A549 treated with ZK216348 at 1 μM for 4 hours (cell line): ENCODE measurements at places on chromosomes 3 and 15. TPM values are rescaled to one million over a fixed set of nuclear protein-coding genes. Genes with fewer than 3 reads are reported as not detected.

Gene SCAMP5
- 9.3 to 13.3 TPM (median 11.7 TPM) in 5 replicates for total RNA-seq

Gene SOX14
- total RNA-seq, result not detected in 5 replicates

Gene ISL2
- 1.8 to 4.7 TPM (median 4.0 TPM) in 5 replicates for total RNA-seq

Gene GOLGA8Q
- total RNA-seq, result 0.14 TPM in 1 of 5 replicates, not detected in the others

Gene SYNPR
- total RNA-seq, result not detected in 5 replicates

Gene EIF4E3
- total RNA-seq, result 2.8 to 4.4 TPM (median 3.7 TPM) in 5 replicates
